Left lobe of liver (tissue), 2 donors: ENCODE measurements at places on chromosomes 5 and 9.

DNA sequence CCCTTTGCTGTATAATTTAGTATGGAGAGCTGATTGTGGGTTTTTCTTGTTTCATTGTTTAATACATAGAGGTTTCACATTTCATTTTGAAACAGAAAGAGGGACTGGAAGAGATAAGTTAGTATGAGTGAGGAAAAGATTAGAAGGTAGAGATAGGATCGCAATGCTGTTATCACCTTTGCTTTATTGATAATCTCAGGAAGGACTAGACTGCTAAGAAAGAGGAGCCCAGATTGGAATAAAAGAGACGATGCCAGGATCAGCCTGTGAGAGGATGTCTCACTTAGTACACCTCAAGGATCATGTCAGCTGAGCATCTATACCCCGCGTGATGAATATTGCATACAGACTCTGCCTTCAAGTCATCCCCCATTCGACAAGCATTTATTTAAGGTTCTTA is 178.0 kb upstream of the DMAC1 start:
- DNase-seq = no peak

DNA sequence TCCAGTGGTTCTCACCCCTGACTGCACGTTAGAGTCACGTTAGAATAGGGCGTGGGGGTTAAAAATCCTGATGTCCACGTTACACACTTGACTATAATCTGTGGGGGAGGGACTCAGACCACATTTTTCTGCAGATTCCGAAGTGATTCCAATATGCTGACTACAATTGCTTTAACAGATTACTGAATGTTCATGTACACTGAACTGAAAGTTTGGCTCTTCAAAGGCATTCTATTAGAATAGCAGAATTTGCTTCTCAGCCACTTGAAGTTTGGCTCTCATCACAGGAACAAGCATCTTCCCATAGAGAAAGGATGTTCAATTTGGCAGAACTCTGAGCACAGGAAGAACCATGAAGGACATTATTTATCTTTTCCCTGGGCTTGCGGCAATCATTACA is 84.5 kb downstream of the HAPLN1 start:
- no peak for DNase-seq

- DNase-seq = no peak
Measured at GRCh38 chr9:116020146-116020545, 133.4 kb upstream of the PAPPA start.

- DNase-seq = no peak
Measured at GRCh38 chr5:146647656-146648199, 131.7 kb upstream of the GPR151 start.

- DNase-seq = no peak
Measured at GRCh38 chr5:126274076-126274762, 149.0 kb upstream of the GRAMD2B start.

DNA sequence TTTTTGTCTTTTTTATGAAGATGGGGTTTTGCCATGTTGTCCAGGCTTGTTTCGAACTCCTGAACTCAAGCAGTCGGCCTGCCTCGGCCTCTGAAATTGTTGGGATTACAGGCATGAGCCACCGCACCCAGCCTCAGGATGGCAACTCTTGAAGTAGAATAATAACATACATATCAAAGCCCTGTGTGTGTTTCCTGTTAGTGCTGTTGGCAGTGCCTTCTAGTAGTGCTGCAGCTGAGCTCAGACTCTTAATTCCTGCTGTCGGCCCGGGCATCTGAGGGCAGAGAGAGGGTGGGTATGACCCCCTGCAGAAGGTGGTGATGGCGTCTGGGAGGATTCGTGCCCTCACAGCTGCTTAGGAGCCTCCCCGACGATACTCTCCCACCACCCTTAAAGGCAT is 227.2 kb downstream of the PDZD2 start:
- no peak for DNase-seq

DNA sequence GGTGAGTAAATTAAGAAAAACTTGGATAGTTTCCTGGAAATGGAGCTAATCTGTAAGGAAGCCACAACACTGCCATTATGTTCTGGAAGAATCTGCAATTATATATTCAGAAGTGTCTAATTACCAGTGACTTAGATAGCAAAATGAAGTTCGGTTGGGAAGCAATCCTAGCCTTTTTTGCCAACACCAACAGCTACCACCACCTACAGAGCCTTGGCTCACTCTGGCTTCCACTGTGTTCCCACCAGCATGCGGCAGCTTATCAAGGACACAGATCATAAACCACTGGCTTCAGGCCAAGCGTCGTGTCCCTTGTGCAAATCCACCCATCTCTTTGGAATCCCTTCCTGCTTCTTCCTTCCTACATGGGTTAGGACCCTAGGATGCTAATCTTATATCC is 118.0 kb upstream of the PCA3 start:
- no peak for DNase-seq

GRCh38 chr5:91521334-91521733 is 138.2 kb upstream of the ARRDC3 start:
- DNase-seq = no peak

GRCh38 chr9:108787690-108788048 is 68.1 kb downstream of the ACTL7B start:
- no peak for DNase-seq

GRCh38 chr5:104965006-104965405 is 1402.4 kb upstream of the NUDT12 start:
- no peak for DNase-seq

- peak; percentile 53 for DNase-seq
Measured at GRCh38 chr9:38227061-38227540, 158.1 kb upstream of the SHB start.

DNA sequence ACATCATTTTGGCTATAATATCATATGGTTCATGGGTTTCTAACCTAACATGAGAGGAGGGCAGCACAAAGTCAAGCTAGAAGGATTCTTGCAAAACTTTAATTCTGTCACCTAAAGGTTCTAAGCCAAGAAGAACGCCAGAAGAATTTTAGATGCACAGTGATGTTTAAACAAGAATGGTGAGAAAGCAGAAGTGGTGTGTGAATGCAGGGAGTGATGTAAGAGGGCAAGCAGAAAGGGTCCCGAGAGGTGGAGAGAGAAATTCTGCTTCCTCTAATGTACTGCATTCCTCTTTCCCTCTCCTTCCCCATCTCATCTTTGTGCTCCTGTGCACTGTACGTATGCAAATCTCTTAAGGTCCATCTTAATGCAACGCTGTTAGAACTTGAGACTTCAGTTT is 2.1 kb upstream of the TRMO start:
- no peak for DNase-seq

- DNase-seq = no peak
Measured at GRCh38 chr9:16871336-16872151, 1.1 kb upstream of the BNC2 start.

GRCh38 chr5:149240354-149240998 is 31.2 kb upstream of the AFAP1L1 start:
- DNase-seq = no peak

DNA sequence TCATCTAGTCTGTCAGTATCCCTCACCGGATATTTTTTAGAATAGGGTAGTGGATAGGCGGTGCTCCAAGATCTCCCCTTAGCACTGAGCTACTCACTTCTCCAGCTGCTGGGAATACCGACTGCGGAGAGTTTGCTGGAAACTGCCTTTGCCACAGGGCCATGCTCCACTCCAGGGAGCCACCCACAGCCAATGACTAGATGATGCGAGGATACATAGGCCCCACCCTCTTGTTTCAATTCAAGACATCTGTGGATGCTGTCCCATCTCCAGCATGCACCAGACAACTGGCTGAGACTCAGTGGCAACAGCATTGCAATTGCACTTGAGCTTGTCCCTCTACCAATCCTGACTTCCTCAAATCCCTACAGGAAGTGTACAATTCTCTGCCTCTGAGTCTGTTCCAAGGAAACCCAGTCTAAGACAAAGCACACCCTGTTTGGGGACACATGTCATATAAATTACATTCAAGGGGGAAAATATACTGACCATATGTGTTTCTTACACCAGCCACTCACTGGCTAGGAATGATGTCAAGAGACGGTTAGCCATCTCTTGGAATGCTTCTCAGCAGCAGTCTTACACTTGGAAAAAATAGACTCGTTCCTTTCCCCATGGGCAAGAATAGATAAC is 312.6 kb upstream of the KIF2A start:
- DNase-seq = no peak
